Stimulated activated CD4-positive, alpha-beta T cell treated with anti-CD3 and anti-CD28 coated beads, TNF-alpha, amount 100 ng/mL, for 48 hours (primary cell): ENCODE measurements at places on chromosomes 12 and 14.

DNA sequence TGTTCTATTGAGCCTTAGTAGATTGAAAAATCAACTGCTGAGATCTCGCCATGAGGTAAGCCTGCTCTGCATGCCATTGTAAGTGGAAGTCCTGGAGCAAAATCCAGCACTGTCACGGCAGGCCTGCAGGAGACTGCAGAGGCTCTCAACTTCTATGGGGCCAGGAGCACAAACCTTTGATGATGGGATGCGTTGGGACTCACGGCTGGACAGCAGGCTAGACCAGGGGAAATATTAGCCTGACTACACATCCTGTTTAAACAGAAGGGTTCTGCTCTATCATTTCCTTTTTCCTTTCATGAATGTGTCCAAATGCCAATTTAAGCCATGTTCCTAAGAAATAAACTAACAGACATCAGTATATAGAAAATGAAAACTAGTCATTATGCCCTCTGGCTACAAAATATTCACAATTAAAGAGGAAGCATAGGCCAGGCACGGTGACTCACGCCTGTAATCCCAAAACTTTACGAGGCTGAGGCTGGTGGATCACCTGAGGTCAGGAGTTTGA, 33.9 kb upstream of the RASSF8 start:
- no peak for DNase-seq

DNA sequence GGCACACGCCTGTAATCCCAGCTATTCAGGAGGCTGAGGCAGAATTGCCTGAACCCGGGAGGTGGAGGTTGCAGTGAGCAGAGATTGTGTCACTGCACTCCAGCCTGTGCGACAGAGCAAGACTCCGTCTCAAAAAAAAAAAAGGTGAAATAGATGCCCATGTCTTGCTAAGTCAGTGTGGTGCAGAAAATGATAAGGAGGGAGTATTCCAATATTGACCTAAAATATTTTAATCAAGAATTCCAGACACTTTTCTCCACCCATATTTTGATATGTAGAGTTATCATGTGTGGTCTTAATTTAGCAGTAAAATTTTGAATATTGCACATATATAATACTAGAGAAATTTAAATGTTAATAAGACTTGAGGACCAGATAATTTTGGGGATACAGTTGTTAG, 57.7 kb downstream of the WNK1 start:
- DNase-seq, result no peak

GRCh38 chr12:87349681-87350080, 679.5 kb downstream of the C12orf50 start:
- no peak for DNase-seq

DNA sequence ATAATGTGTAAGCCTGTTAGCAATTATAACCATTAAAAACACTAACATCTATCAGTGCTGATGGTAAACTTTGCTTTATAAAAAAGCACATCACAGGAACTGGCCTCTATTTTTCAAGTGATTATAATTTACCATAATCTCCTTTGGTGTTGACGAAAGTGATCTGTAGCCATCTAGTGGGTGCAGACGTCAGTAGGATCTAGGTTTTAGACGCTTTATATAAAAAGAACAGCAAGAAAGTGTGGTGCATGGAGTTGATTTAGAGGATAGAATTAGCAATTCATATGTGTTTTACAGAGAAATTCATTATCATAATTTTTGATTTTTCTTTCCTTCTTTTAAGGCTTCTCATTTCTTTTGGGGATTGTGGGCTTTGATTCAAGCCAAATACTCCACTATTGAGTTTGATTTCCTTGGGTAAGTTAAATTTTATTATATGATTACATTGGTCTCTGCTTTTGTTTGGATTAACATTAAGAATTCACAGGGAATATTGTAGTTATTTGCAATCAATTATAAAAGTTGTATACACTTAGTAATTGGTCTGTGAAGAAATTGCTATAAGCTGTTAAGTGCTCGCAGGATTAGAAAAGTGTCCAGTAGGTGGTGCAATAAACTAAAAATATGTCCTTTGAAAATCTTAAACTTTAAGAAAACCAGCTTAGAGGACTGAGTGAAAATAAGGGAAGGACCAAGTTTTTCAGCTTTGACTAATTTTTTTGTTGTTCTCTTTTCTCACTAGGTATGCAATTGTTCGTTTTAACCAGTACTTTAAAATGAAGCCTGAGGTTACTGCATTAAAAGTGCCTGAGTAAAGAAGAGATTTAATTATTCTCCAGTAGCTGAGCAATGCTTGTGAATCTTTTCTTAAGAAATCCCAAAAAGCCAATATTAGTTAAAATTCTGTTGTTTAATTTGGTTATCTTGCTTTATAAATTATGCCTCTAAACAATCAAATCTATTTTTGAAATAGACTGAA, 59.5 kb downstream of the ETNK1 start:
- DNase-seq, result no peak

- no peak for DNase-seq
Measured at GRCh38 chr14:20477211-20477876, 8.1 kb downstream of the PNP start.

DNA sequence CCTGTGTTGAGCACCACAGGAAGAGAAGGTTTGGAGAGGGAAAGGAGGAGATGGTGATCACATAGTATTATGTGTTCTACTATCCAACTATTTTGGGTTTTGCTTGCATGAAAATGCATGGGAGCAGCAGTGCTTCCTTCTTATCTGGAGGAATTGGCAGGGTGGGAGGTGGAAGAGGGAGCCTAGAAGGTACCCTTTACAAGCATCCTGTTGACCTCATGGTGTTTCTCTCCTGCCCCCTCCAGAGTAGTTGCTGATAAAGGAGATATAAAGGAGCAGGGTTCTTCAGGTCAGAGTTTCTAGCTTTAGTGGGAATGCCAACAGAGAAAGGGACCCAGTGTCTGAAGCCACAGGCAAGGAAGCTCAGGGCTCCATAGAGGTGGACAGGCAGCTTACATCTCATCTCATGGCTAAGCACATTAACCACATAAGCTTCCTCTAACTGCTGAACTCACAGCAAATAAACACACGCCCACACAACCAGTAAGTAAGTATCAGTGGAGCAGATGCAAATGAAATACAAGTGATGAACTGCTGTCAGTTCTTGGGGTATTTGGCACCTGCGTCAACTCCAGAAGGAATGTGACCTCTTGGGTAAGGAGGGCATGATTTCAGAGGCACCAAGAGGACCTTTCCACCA, 174.2 kb upstream of the SLC38A2 start:
- no peak for DNase-seq

DNA sequence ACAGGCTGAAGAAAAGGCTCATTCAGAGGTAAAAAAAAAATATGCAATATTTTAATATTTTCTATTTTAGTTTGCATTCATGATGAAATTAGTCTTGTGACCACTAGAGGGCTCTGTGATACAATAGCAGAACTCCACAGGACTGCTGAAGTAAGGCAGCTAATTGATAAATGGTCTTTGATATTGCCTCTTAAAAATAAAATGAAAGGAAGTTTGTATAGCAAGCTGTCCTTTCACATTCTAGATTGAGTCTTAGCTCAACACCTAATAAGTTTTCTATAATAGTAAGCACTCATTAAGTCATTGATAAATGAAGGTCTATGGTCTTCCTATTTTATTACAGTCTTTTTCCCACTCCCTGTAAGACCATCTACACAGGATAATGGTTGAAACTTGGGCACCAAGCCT, 315.7 kb downstream of the NAV3 start:
- DNase-seq, result no peak

DNA sequence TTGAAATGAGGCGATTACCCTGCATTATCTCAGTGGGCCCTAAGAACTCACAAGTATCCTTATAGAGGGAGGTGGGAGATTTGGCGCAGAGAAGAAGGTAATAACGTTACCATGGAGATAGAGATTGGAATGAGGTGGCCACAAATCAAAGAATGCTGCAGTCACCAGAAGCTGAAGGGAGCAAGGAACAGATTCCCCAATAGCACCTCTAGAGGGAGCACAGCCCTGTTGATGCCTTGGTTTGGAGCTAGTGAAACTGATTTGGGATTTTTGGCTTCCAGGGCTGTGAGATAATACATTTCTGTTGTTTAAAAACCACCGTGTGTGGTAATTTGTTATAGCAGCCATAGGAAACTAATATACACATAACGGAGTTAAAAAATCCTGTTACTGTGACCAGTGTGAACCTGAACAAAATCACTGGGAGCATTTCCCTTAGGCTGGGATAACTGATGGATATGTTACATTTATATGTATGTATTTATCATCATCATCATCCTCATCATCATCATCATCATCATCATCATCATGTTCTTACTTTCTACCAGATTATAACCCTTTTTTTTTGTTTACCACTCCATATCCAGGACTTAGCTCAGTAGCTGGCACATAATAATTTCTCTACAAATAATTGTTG, 100.3 kb downstream of the LIN7A start:
- DNase-seq, result no peak

DNA sequence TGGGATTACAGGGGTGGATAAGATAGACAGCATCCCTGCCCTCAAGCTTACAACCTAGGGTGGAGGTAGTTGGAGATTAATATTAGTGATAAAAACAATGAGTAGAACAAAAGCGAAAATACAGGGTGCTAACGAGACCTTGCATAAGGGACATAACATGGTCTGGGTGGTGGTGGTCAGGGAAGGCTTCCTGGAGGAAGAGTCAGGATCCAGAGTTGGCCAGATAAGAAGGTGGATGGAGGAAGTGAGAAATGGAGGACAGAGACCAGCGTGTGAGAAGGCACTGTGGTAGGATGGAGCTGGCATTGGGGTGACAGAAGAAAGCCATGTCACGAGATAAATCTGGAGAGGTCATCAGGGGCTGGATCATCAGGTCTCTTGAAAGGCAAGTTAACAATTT, 19.2 kb downstream of the NOS1 start:
- no peak for DNase-seq

DNA sequence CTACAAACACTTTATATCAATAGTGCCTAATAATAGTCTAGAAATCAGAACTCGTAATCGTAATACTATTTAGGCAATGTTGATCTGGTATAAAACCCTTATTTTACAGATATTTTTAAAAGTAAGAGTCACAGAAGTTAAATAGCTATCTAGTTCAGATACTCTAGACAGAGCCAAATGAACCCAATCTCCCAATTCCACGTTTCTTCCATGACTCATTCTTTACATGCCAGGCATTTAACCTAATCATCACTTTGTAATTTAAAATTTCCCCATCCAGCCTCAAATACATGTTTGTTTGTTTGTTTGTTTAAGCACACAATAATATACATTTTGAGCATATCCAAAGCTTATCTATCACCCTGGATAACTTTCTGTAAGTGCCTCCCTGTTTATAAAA, 36.4 kb upstream of the GARIN6 start:
- DNase-seq, result no peak

DNA sequence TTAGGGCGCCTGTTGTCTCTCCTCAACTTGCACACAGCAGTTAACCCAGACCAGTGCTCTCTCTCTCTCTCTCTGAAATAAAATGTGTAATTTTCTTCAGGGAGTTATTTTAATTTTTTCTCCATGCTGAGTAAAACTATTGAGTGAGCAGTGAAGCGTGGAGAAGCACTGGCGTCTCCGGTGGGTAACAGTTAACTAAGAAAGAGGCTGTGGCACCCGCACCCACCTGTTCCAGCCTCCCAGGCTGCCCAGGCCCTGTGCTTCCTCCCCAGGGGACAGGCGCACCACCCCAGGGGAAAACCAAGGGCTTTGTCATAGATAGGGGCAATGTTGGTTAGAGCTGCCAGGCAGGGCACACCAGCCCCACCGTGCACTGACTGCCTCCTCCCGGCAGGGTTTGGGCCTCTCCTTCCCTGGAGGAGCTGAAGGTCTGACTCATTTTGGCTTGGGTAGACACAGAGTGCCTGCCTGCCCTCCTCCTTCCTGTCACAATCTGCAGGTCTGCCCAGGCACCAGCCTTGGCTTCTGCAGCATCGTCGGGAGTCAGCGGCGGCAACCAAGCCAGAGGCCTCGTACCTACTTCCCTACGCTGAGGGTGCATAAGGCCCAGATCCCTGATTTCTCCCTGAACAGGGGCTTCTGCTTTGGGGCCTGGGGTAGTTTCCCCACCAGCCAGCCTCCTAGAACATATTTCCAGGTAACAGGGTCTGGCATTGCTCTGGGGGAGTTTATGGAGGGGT, 3.9 kb downstream of the HOXC5 start:
- DNase-seq, result no peak

GRCh38 chr12:110636516-110636915, 22.6 kb downstream of the TCTN1 start:
- DNase-seq, result no peak

GRCh38 chr12:65493913-65494245, 215.4 kb downstream of the MSRB3 start:
- DNase-seq, result no peak

GRCh38 chr12:92065018-92065499, 80.6 kb downstream of the BTG1 start:
- DNase-seq, result no peak

DNA sequence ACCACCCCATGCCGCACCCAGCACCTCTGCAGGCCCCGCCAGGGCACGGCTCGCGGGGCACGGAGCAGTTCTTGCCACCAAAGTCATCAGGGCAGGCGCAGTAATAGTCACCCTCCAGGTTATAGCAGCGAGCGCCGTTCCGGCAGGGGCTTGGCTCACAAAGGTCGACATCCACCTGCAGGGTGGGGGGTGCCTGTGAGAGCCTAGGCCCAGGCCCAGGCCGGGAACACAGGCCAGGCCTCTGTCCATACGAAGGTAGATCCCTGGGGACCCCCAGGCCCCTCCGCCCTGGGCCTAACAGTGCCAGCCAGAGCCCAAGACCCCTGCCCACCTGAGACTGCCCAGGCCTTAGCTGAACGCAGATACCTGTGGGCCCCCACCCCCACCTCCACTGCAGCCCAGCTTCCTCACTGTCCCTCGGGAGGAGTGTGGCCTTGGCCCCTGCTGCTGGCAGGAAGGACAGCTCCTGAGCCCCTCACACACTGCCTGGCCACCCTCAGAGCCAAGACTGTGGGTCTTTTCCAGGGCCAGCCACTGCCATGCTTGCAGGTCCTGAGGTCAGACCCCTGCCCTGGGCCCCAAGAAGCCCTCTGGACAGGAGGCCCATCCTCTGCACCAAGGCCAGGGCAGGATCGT, 19.3 kb downstream of the JAG2 start:
- no peak for DNase-seq

DNA sequence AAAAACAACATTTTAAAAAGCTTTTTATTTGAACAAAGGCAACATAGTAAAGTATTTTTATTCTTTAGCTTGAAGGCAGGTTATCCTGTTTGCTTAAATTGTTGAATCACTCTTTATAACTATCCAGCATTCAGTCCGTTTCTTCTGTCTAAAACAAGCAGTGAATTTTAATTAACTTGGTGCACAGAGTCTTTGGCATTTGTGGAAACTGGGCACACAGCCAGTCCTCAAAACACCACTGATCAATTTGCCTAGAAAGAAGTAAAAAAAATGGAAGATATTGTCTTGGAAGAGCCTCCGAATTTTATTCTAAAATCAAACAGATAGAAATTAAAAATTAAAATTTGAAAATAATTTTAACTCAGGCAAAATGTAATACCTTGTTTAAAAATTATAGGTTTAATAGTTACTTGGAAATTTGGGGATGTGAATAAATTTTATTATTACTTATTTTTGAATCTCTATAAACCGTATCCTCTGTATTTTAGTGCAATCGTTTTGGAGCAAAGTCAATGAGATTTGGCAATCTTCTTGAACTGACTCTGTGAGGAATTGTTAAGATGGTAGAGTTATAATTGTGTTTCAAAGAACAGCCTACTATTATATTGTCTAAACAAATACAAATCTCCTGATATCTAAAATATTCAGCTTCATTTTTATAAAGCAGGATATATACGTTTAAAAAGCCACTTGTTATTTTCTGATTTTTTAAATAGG, 927.0 kb downstream of the SLC16A7 start:
- DNase-seq, result no peak

GRCh38 chr12:1956716-1957115, 38.3 kb upstream of the CACNA2D4 start:
- no peak for DNase-seq
